ENCODE measurements at places on chromosomes 1 and 21. TPM values are rescaled to one million over a fixed set of nuclear protein-coding genes. Genes with fewer than 3 reads are reported as not detected.

DNA sequence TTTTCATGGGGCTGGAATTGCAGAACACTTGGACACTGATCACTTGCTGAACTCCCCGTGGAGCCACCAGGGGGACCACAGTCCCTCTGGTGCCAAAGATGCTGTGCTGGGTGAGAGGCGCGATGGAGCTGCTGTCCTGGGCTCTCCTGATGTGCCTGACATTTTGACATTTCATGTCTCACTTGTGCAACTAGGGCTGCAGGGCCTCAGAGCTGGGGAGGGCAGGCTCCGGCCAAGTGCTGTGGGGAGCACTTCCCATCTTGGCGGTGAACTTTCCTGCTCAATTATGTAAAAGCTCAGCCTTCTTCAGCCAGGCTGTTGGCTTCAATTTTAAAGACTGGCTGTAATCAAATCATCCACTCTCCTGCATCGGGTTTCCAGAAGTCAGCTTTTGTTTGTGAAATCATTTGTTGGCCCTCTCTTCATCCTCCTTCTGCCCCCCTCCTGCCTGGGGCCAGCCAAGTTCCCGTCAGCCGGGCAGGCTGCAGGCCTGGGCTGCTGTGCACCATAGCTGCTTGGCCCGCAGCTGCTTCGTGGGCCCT, 36.8 kb downstream of the KCNAB2 start:
- H3K4me1 ChIP-seq: no peaks in the 10 kb centered on the region
- H3K4me3 ChIP-seq: no peak overlapping the region
- H3K27ac ChIP-seq: no peak overlapping the region
- peaks cover 25% of the 10 kb centered on the region for H3K36me3 ChIP-seq
- no peaks in the 10 kb centered on the region for H3K27me3 ChIP-seq

DNA sequence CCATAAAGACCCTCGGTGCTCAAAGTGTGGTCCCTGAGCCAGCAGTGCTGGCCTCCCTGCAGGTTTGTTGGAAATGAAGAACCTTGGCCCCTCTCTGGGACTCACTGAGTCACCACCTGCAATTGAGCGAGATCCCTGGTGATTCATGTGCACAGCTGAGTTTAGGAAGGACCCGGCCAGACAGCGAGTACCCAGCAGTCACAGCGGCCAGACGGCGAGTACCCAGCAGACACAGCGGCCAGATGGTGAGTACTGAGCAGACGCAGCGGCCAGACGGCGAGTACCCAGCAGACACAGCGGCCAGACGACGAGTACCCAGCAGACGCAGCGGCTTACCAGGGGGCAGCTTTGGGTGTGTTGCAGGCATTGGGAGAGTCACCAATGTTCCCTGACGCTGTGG, 123.8 kb downstream of the PRDM16 start:
- no peak overlapping the region for H3K4me3 ChIP-seq
- no peaks in the 10 kb centered on the region for H3K36me3 ChIP-seq
- H3K27ac ChIP-seq: no peak overlapping the region
- no peaks in the 10 kb centered on the region for H3K27me3 ChIP-seq
- DNase-seq: no peak

GRCh38 chr1:180935326-180936109, 22.8 kb downstream of the KIAA1614 start:
- H3K27ac ChIP-seq: no peak overlapping the region
- H3K4me1 ChIP-seq: no peaks in the 10 kb centered on the region
- no peaks in the 10 kb centered on the region for H3K27me3 ChIP-seq
- DNase-seq: no peak

GRCh38 chr1:91836331-91837040, 49.5 kb downstream of the TGFBR3 start:
- no peaks in the 10 kb centered on the region for H3K27me3 ChIP-seq
- H3K36me3 ChIP-seq: no peaks in the 10 kb centered on the region
- H3K4me3 ChIP-seq: no peak overlapping the region
- DNase-seq: no peak
- H3K4me1 ChIP-seq: no peaks in the 10 kb centered on the region
- no peak overlapping the region for H3K27ac ChIP-seq

DNA sequence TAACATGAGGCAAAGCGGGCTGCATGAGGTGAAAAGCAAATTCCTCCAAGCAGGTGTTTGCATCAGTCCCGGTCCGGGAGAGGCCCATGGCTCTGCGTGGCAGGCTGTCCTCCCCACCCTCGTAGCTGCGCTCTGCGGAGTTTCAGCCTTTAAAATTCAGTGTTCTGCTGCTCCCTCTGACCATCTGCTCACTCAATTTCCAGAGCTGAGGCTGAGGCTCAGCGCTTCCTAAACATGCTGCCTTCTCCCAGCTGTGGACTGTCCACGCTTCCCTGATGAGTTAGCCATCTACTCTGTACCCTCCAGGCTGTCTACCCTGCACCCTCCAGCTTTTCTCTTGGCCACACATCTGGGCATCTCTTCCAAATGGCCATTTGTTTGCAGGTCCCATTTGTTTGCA, 87.7 kb downstream of the KCNJ6 start:
- no peak overlapping the region for H3K27ac ChIP-seq
- H3K27me3 ChIP-seq: no peaks in the 10 kb centered on the region
- H3K4me3 ChIP-seq: no peak overlapping the region
- DNase-seq: no peak
- H3K4me1 ChIP-seq: no peaks in the 10 kb centered on the region
- H3K36me3 ChIP-seq: no peaks in the 10 kb centered on the region

- DNase-seq: no peak
- H3K27me3 ChIP-seq: no peaks in the 10 kb centered on the region
- no peaks in the 10 kb centered on the region for H3K4me1 ChIP-seq
- H3K27ac ChIP-seq: no peak overlapping the region
Measured at GRCh38 chr1:229536982-229537381, 21.5 kb downstream of the ABCB10 start.

- H3K27me3 ChIP-seq: no peaks in the 10 kb centered on the region
- no peaks in the 10 kb centered on the region for H3K4me1 ChIP-seq
- no peak overlapping the region for H3K4me3 ChIP-seq
- H3K27ac ChIP-seq: no peak overlapping the region
Measured at GRCh38 chr1:111955755-111956154, 33.7 kb downstream of the KCND3 start.

- H3K4me1 ChIP-seq: no peaks in the 10 kb centered on the region
- no peak overlapping the region for H3K27ac ChIP-seq
- peaks cover 4% of the 10 kb centered on the region for H3K27me3 ChIP-seq
- no peaks in the 10 kb centered on the region for H3K36me3 ChIP-seq
Measured at GRCh38 chr1:169753549-169753948, 19.7 kb upstream of the SELE start.

DNA sequence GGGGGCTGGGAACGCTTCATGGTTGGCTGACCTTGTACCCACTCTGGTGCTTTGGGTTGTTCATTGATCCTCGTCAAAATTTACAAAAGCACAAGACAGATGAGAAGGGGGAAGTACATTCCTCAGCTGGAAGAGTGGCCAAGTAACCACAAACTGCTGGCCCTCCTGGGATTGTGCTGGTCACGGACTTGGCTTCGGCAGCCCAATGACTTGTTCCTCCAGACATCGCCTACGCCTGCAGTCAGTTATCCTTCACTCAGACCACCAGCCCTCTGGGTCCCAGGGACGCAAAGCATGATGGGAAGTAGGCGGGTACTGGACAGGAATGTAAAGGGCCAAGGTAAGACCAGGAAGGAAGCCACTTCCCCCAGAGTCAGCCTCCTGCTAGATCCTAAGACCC, 53.1 kb downstream of the LMX1A start:
- H3K4me3 ChIP-seq: no peak overlapping the region
- no peaks in the 10 kb centered on the region for H3K4me1 ChIP-seq
- no peaks in the 10 kb centered on the region for H3K36me3 ChIP-seq

DNA sequence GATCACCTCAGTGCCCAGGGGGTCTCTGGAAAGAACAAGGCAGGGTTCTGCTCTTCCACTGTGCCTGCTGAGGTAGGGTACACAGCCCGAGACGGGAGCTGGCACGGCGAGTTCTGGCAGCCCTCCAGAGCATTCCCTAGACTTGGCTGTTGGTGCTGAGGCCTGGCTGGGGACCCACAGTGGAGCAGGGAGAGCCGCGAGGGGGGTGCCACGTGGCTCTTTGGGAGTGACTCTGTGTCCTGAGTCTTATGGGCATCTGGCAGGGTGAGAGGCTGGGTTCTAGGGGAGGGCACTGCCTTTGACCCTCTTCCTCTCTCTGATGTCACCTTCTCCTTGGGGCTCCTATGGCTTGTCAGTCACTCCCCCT, 336.4 kb downstream of the CAMTA1 start:
- H3K36me3 ChIP-seq: no peaks in the 10 kb centered on the region
- H3K27me3 ChIP-seq: no peaks in the 10 kb centered on the region
- H3K27ac ChIP-seq: no peak overlapping the region
- no peaks in the 10 kb centered on the region for H3K4me1 ChIP-seq
- DNase-seq: no peak

The WNT4 gene
- not detected for total RNA-seq

The OR2W3 gene
- not detected for total RNA-seq

The BGLAP gene
- total RNA-seq: 1.5 TPM

The ZNF683 gene
- 2.7 TPM for total RNA-seq

The IRF6 gene
- 1.2 TPM for total RNA-seq

The AADACL4 gene
- not detected for total RNA-seq
